ENCODE measurements at places on chromosomes 4 and X.

- no peak for DNase-seq
Observed at GRCh38 chr4:11483046-11483445, 54.4 kb upstream of the HS3ST1 start.

DNA sequence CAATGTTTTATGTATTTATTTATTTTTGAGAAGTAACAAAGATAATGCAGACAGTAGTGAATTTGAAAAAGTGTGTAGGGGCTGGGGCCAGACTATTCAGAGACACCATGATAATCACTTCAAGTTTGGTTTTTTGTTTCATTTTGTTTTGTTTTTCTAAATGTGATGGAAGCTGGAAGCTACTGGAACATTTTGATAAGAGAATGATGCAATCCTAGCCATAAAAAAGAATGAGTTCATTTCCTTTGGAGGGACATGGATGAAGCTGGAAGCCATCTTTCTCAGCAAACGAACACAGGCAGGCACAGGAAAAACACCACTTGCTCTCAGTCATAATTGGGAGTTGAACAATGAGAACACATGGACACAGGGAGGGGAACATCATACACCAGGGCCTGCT, 706.6 kb upstream of the EPHA5 start:
- no peak for DNase-seq

DNA sequence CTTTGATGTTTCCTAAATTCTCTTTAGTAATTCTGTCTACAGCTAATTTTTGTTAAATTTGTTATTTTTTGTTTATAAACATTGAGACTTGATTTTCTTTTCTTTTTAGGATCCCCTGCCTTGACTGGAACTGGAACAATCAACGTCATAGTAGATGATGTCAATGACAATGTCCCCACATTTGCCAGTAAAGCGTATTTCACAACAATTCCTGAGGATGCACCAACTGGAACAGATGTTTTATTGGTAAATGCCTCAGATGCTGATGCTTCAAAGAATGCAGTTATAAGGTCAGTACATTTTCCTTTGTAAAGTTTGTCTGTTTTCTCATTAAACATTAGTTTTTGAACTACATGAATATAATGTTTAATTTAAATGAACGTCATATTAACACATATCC, 119.4 kb downstream of the FAT4 start:
- no peak for DNase-seq

DNA sequence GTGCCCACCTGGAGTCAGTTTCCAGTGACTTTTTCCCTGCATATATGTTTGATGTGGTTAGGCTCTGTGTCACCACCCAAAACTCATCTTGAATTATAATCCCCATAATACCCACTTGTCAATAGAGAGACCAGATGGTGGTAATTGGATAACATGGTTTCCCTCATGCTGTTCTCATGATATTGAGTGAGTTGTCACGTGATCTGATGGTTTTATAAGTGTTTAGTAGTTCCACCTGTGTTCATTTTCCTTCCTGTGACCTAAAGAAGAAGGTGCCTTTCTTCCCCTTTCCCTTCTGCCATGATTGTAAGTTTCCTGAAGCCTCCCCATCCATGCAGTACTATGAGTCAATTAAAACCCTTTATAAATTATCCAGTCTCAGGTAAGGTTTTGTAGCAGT, 740.9 kb downstream of the ARAP2 start:
- no peak for DNase-seq

- DNase-seq = no peak
Observed at GRCh38 chr4:36123906-36124305, 120.4 kb downstream of the ARAP2 start.

- DNase-seq = no peak
Observed at GRCh38 chrX:70352496-70352895, 62.6 kb downstream of the KIF4A start.

- no peak for DNase-seq
Observed at GRCh38 chr4:54333657-54334056, 104.6 kb downstream of the PDGFRA start.

- DNase-seq = no peak
Observed at GRCh38 chrX:40933706-40934425, 151.4 kb upstream of the USP9X start.

DNA sequence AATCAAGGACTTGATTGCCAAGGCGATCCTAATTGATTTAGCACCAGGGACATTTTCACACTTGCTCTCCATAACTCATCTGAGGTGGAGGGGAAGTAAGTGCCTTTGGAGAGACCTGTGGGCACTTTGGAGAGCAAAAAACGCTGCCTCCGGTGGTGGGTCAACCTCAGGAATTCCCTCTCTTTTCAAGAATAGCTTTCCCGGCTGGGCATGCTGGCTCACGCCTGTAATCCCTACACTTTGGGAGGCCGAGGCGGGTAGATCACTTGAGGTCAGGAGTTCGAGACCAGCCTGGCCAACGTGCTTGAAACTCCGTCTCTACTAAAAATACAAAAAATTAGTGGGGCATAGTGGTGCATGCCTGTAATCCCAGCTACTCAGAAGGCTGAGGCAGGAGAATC, 49.2 kb downstream of the PRPS1 start:
- DNase-seq = no peak

DNA sequence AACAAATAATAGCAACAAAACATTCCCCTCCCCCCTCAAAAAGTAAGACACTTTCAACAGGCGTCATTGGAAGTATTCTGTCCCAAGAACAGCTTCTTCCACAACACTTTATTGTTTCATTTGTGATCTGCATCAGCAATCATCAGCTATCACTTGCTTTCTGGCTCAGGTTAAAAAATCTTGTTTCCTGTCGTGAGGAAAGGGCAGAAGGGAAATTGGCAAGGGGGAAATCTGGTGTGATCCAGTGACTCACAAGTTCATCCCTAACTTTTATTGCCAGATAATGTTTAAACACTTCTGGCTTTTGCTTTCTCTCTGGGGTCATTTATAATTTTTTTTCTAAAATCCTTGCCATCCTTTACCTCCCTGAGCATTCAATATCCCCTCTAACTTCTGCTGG, 247.4 kb upstream of the GIMD1 start:
- DNase-seq = no peak

DNA sequence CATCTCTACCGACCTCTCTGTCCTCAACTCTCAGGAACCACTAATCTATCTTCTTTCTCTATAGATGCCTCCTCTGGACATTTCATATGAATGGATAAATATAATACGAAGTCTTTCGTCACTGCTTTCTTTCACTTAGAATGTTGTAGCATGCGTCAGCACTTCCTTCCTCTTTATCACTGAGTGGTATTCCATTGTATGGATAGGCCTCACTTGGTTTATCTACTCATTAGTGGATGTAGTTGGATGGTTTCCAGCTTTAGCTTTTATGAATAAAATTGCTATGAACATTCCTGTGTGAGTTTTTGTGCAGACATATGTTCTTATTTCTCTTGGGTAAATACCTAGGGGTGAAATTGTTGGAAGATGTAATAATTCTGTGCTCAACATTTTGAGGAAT, 528.2 kb upstream of the FAT1 start:
- DNase-seq = no peak

GRCh38 chr4:7988437-7988836, 48.8 kb upstream of the AFAP1 start:
- DNase-seq = no peak

DNA sequence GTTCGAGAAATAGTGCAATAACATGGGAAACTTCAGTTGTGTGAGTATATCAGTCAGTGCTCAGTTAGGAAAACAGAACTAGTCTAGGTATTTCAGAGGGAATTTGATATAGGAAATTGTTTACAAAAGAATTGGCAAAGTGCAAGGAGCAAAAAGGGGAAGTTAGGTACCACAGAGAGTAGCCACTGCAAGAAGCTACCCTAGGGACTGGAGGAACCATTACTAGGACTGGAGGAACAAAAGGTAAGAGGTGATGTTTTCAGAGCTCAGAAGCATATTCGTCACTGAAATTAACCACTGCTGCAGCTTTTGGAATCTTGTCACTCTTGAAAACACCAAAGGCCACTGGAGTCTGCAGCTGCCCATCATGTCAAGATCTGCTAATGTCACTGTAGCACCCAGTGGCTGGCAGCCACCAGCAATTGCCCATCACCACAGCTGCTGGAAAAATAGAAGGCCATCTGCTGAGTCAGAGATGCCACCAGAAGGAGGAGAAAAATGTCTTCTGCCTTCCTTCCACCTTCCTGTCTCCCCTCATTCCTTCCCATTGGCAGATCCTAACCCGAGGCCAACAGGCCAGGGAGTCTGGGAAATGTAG, 160.6 kb upstream of the RPS6KA3 start:
- DNase-seq = no peak

- no peak for DNase-seq
Observed at GRCh38 chr4:8795140-8795539, 76.5 kb downstream of the HMX1 start.

DNA sequence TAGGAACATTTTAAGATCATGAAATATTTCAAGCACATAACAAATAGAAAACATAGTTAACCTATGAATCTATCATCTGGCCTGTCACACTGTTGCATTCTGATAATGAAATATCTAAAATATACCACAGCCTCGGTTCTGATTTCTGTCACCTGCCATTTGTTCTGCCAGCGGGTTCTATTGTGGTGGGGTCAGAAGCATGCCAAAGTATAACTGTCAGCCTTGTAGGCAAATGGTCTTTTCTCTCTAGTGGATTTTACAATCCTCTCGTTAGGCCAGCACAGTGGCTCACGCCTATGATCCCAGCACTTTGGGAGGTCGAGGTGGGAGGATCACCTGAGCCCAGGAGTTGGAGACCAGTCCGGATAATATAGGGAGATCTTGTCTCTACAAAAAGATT, 47.9 kb downstream of the HTRA3 start:
- no peak for DNase-seq

GRCh38 chr4:165720411-165721082, 152.5 kb upstream of the TLL1 start:
- no peak for DNase-seq

DNA sequence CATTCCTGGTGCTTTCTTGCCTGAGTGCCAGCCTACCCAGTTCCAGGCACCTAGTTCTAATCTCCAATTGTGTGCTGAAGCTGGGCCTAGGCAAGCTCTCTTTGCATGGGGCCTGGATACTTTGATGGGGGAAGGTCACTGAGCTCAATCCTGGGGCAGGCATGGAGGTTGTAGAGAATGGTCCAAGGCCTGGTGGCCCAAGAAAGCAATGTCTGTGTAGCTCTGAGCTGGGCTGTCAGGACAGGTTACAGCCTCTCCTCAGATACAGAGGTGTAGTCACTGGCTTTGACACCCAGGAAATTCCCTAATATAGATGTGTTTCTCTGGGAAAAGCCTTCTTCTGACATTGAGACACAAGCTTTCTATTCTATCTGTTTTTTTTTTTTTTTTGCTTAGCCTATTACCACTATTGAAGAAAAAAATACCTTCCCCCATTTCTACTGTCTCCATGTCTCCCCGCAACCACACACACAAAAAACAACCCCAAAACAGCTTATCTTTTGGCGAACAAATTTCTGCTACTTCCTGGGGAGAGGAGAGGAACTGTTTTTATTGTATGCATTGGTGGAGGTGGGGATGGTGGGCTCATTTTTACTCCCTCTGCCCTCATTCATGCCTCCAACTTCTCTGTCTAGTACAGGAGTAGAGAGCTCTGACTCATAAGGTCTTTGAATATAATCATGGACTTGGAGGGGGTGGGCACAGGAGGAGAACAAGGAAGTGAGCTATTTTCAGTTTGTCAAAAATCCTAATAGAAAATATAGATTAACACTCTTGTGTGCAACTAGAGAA, 66.7 kb upstream of the DHX15 start:
- no peak for DNase-seq

DNA sequence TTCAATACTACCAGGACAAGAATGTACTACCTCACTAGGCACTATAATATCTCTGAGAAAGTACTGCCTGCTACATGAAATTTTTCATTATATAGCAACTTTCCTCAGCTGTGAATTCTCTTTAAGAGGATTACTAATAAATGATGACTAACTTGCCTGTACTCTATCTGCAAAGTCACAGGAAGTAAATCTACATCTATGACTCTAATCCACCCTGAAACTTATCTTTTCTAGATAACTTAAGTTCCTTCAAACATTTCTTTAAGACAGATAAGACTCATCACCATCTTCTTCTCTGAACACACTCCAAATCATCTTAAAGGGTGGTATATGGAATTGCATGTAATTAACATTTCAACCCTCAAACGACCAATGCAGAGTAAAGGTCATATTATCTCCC, 28.8 kb downstream of the RPS6KA3 start:
- DNase-seq = no peak

DNA sequence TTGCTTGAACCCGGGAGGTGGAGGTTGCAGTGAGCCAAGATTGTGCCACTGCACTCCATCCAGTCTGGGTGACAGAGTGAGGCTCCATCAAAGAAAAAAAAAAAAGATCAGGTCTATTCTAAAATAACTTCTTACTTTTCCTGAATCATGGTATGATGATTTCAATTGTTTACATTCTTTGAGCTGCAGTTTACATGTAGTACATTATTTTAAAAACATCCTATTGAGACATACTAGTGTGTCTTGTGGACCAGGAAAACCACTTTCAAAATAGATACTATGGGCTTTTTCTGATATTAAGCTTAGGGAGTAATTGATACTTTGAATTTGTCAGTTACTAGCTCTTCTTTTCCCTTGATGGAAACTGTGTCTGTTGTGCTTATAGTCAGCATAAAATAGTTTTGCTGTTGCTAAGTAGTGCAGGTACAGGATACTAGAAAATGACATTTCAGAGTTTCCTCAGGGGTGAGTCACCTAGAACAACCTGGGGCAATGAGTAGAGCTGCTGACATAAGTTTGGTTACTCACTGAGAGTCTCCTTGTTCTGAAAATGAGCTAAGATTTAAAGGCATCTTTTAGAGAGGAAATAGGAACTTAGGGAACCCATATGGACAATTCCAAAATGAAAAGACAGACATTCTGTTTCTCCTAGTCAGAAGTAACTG, 53.2 kb upstream of the C4orf54 start:
- no peak for DNase-seq

DNA sequence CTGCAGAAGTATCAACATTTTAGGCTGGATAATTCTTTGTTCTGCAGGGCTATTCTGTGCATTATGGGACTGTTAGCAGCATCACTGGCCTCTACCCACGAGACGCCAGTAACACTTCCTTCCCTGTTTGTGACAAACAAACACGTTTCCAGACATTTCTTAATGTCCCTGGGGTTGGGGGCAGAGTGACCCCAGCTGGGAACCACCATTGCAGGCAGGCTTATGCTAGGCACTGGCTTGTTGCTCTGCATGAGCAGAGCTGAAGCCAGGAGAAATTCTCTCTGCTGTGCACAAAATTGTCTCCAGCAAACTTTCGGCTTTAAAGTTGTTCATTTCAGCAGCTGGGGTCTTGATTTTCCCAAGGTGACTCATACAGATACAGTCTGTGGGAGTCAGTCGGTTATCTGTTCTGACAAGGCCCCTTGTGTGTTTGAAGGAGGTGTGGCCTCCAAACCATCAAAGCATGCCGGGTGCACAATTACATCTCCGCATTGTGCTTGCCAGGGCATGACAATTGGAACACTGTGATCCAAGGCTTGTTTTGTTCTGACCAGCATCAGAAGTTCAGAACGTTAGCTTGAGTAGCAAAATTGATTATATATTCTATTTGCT, 156.4 kb upstream of the BOD1L1 start:
- DNase-seq = no peak

All from stimulated activated CD4-positive, alpha-beta T cell treated with anti-CD3 and anti-CD28 coated beads, Interleukin-4, amount 100 ng/mL, for 24 hours (primary cell).